Neural crest cell (in vitro differentiated cells): ENCODE measurements at places on chromosomes 4 and X. TPM values are rescaled to one million over a fixed set of nuclear protein-coding genes. Genes with fewer than 3 reads are reported as not detected.
A peak's percentile ranks its signal among the peaks of the same experiment; 100 is the strongest.

EXOC1L gene
- total RNA-seq: not detected in 2 replicates

MAGED4 gene
- total RNA-seq: 122 and 143 TPM in 2 replicates

ADAMTS3 gene
- 2.7 and 3.0 TPM in 2 replicates for total RNA-seq

MAGEA9B gene
- total RNA-seq: not detected in 2 replicates

FAM47E gene
- total RNA-seq: 1.4 and 1.6 TPM in 2 replicates

DSPP gene
- total RNA-seq: not detected in 2 replicates

MBNL3 gene
- total RNA-seq: 21.0 and 21.8 TPM in 2 replicates

SPANXD gene
- total RNA-seq: not detected in 2 replicates

ATP6AP1 gene
- 78.2 and 79.8 TPM in 2 replicates for total RNA-seq

DCHS2 gene
- 0.91 and 1.2 TPM in 2 replicates for total RNA-seq

HELT gene
- total RNA-seq: not detected in 2 replicates

HTN1 gene
- not detected in 2 replicates for total RNA-seq

FAT4 gene
- 26.0 and 26.6 TPM in 2 replicates for total RNA-seq

CT55 gene
- total RNA-seq: 0.14 and 0.23 TPM in 2 replicates

DNA sequence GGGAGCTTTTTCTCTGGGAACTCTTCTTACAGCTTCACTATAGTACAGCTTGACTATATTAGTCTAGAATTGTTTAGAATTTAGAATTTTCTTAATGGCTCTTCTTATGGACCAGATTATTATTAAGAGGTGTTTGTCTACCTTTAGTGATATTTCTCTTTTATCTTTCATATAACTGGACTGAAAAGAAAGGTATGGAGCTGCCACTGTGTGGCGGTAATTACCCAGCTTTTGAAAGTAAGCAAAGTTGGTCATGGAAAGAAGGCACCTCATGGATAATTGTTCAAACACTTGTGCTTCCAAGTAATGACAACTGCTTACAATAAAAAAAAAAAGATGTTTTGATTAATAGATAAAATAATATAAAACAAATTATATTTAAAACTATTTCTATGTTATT lies 1112.5 kb downstream of the TECRL start:
- H3K27ac ChIP-seq: no peak overlapping the region
- no peak for DNase-seq
- H3K36me3 ChIP-seq: no peaks in the 10 kb centered on the region
- H3K4me3 ChIP-seq: no peak overlapping the region

DNA sequence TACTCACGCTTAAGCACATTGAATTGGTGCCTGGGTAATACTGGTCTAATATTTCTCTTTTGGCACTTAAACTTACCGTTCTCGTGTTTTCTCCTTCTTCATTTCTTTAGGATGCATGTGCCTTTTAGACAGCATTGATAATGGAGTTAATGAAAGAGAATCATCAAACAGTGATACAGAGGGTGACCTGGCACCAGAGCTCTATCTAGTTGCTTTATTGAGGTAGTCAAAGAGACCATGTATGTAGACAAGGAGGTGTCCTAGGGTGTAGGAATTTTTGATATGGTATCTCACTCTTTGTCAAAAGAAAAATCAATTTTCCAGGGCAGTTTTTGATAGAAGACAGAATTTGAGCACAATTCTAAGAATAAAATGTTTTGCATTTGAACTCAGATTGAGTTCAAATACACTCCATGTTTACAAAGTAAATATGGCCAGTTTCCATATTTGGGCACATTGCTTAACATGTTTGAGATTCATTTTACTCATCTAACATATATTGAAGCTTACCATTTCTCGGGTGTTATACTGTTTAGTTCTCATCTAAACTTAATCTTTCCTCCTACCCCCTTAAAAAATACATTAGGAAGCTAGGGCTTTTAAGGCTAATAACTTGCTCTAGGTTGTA lies 92.0 kb downstream of the WWC2 start:
- H3K27ac ChIP-seq: no peak overlapping the region
- H3K4me3 ChIP-seq: no peak overlapping the region
- H3K4me1 ChIP-seq: peaks cover 5% of the 10 kb centered on the region
- no peaks in the 10 kb centered on the region for H3K27me3 ChIP-seq

GRCh38 chr4:7640136-7640535 lies 205.4 kb upstream of the PSAPL1 start:
- H3K27me3 ChIP-seq: no peaks in the 10 kb centered on the region
- no peak for DNase-seq
- H3K4me1 ChIP-seq: peaks cover 5% of the 10 kb centered on the region
- no peak overlapping the region for H3K4me3 ChIP-seq
- H3K36me3 ChIP-seq: no peaks in the 10 kb centered on the region
- H3K27ac ChIP-seq: no peak overlapping the region

- H3K4me3 ChIP-seq: no peak overlapping the region
- H3K27me3 ChIP-seq: no peaks in the 10 kb centered on the region
- no peak for DNase-seq
- H3K36me3 ChIP-seq: no peaks in the 10 kb centered on the region
- no peaks in the 10 kb centered on the region for H3K4me1 ChIP-seq
- no peak overlapping the region for H3K27ac ChIP-seq
These were observed 247.0 kb downstream of the BANK1 start for GRCh38 chr4:102037566-102037965.

DNA sequence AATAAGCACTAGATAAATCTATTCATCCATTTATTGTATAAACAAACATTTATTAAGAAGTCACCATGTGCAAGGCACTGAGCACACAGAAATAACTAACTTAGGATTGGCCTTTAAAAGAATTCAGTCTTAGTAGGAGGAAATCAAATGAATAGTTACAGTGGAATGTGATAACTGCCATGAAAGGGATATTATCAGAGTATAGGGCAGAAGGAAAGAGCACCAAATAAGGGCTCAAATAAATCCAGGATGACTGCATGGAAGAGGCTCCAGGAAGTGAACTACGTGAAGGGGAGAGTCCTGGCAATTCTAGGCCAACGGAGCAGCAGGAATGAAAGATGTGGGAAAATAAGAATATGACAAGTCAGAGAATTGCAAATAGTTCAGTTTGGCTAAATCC lies 406.0 kb downstream of the INPP4B start:
- H3K4me1 ChIP-seq: peaks cover 5% of the 10 kb centered on the region
- H3K27me3 ChIP-seq: no peaks in the 10 kb centered on the region
- H3K4me3 ChIP-seq: no peak overlapping the region
- H3K27ac ChIP-seq: no peak overlapping the region

DNA sequence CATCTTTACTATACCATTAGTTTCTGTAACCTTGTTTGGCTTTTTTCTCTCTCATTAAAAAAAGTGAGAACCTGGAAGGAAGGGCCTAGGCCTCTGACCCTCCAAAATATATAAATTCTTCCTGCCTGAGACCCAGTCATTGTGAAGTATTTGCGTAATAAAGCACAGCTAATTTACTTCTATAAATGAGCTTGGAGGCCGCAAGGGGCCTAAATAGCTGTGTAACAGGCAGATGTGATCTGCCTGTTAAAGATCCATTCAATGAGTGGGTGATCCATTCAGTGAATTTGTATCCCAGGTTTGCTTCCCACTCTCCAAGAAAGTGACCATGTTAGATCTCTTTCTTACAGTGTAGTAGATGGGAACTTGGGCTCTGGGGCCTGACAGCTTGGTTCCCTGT lies 595 bp upstream of the PYURF start:
- no peaks in the 10 kb centered on the region for H3K27me3 ChIP-seq
- no peak for DNase-seq
- peaks cover 27% of the 10 kb centered on the region for H3K4me1 ChIP-seq
- peaks cover 5% of the 10 kb centered on the region for H3K36me3 ChIP-seq
- peak overlapping the region; percentile 99 for H3K4me3 ChIP-seq

GRCh38 chr4:1872870-1873269 lies 1.7 kb downstream of the NSD2 start:
- DNase-seq: no peak
- no peak overlapping the region for H3K27ac ChIP-seq
- peaks cover 3% of the 10 kb centered on the region for H3K36me3 ChIP-seq

GRCh38 chr4:83282049-83282535 lies 2.5 kb downstream of the COQ2 start:
- peaks cover 2% of the 10 kb centered on the region for H3K36me3 ChIP-seq
- H3K27me3 ChIP-seq: no peaks in the 10 kb centered on the region
- no peak overlapping the region for H3K27ac ChIP-seq
- peaks cover 35% of the 10 kb centered on the region for H3K4me1 ChIP-seq

GRCh38 chr4:7770224-7771050 lies 169.2 kb downstream of the AFAP1 start:
- no peaks in the 10 kb centered on the region for H3K27me3 ChIP-seq
- DNase-seq: no peak
- H3K27ac ChIP-seq: no peak overlapping the region
- peaks cover 25% of the 10 kb centered on the region for H3K4me1 ChIP-seq
- H3K4me3 ChIP-seq: peak overlapping the region; percentile 10

- H3K36me3 ChIP-seq: peaks cover 5% of the 10 kb centered on the region
- no peak for DNase-seq
- H3K27ac ChIP-seq: no peak overlapping the region
- H3K4me1 ChIP-seq: no peaks in the 10 kb centered on the region
- no peaks in the 10 kb centered on the region for H3K27me3 ChIP-seq
- H3K4me3 ChIP-seq: no peak overlapping the region
These were observed 20.8 kb upstream of the TMEM128 start for GRCh38 chr4:4268776-4269175.

GRCh38 chrX:9062641-9063040 lies 28.7 kb upstream of the FAM9B start:
- no peaks in the 10 kb centered on the region for H3K4me1 ChIP-seq
- no peak overlapping the region for H3K27ac ChIP-seq
- no peaks in the 10 kb centered on the region for H3K27me3 ChIP-seq
- H3K4me3 ChIP-seq: no peak overlapping the region

- no peaks in the 10 kb centered on the region for H3K36me3 ChIP-seq
- H3K27ac ChIP-seq: no peak overlapping the region
- peaks cover 15% of the 10 kb centered on the region for H3K4me1 ChIP-seq
- no peaks in the 10 kb centered on the region for H3K27me3 ChIP-seq
- H3K4me3 ChIP-seq: no peak overlapping the region
These were observed 127.9 kb upstream of the NHS start for GRCh38 chrX:17247144-17247543.

- no peak overlapping the region for H3K27ac ChIP-seq
- DNase-seq: no peak
- no peak overlapping the region for H3K4me3 ChIP-seq
- no peaks in the 10 kb centered on the region for H3K27me3 ChIP-seq
- H3K4me1 ChIP-seq: peaks cover 3% of the 10 kb centered on the region
- no peaks in the 10 kb centered on the region for H3K36me3 ChIP-seq
These were observed 37.9 kb downstream of the RAP2C start for GRCh38 chrX:132181364-132181763.

DNA sequence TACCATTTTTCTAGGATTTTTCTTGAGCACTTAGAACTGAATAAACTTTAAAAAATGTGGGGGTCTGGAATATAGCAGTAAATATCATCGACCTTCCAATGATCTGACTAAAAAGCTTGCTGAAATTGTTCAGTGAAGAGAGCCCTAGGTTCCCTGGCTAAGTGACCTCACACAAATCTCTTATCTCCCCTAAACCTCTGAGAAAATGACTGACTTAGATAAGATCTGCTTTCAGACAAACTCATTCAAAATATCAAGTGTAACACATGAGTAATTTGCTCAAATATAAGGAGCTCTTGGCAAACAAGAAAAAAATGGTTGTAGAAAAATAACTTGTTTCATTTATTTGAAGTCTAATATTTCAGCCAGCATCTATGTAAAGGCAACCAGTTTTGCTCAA lies 441.7 kb upstream of the SLIT2 start:
- no peak overlapping the region for H3K4me3 ChIP-seq
- peaks cover 11% of the 10 kb centered on the region for H3K4me1 ChIP-seq
- no peaks in the 10 kb centered on the region for H3K36me3 ChIP-seq
- H3K27me3 ChIP-seq: no peaks in the 10 kb centered on the region
- no peak overlapping the region for H3K27ac ChIP-seq
- no peak for DNase-seq

DNA sequence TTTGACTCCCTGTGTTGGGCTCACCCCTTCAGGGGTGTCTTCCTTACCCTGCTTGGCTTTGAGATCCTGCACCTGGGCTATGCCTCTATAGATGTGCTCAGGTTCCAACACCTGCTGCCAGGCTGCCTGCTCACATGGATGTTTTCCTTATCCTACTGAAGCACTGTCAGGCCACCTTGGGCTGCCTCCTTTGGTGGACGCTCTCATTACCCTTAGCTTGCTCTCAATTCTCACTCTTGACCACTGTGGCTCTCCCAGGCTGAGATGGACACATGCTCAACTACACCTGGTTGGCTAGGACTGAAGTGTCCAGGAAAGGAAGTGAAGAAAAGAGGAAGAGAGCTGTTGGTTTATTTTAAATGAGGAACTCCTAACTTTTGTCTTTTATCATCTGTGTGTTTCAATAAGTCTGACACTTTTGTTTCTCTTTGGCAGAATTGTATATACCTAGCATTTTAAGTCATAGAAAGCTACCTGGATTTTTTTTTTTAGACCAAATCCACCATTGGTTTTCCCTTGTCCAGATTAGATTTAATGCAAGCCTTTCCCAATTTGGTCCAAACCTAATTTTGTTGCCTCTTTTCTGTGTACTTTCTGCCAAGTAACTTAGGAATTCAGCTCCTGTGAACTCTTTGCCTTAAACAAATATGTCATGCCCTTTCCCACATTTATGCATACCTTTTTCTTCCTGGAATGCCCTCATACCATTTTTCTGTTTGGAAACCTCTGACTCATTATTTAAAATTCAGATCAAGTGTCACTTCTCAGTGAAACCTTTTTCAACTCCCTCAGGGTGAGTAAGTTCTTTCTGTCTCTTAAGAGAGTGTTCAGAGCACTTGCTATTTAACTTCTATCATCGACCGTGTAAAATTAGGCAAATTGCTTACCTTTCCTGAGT lies 175.8 kb downstream of the GC start:
- no peak for DNase-seq
- no peaks in the 10 kb centered on the region for H3K27me3 ChIP-seq
- H3K4me1 ChIP-seq: peaks cover 4% of the 10 kb centered on the region
- no peak overlapping the region for H3K27ac ChIP-seq

DNA sequence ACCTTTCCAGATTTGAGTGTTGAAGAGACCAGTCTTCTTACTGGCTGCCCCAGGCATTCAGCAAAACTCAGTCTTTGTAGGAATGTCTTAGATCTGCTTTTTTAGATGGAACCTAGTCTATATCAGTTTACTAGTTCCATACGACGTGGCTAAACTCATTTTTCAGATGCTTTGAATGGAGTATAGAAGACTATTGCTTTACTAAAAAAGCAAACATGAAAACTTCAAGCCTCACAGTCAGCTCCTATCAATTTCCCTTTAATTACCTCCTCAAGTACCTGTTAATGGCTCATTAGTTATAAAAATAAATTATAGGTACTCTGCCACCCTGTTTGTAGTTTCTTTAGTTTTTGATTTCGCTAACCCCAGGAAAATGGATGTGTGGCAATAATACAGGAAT lies 63.0 kb upstream of the STOX2 start:
- H3K27me3 ChIP-seq: no peaks in the 10 kb centered on the region
- H3K27ac ChIP-seq: no peak overlapping the region
- H3K36me3 ChIP-seq: no peaks in the 10 kb centered on the region
- H3K4me1 ChIP-seq: peaks cover 9% of the 10 kb centered on the region
- H3K4me3 ChIP-seq: no peak overlapping the region

DNA sequence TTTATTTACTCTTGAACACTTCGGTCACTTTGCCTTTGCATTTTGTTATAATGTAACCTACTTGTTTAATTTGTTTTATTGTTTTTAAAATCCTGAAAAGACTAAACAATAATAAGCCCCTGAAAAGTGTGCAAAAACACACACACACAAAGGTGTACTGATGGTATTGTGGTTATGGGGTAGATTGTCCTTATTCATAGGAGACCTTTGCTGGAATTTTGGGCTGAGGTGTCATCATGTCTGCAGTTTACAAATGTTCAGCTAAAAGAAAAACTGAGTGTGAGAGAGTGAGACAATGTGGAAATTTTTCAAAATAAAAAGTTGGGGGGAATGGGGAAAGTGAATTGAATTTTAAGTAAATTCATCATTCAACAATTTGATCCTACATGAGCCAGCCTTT lies 174.9 kb downstream of the QDPR start:
- no peaks in the 10 kb centered on the region for H3K4me1 ChIP-seq
- H3K4me3 ChIP-seq: no peak overlapping the region
- no peaks in the 10 kb centered on the region for H3K27me3 ChIP-seq
